ENCODE measurements at places on chromosomes 12 and 14.

GRCh38 chr12:52074971-52075724 lies 4.4 kb upstream of the SMIM41 start:
- no peak for DNase-seq

GRCh38 chr12:96237465-96238077 lies 43.4 kb downstream of the ELK3 start:
- DNase-seq, result peak; percentile 25

DNA sequence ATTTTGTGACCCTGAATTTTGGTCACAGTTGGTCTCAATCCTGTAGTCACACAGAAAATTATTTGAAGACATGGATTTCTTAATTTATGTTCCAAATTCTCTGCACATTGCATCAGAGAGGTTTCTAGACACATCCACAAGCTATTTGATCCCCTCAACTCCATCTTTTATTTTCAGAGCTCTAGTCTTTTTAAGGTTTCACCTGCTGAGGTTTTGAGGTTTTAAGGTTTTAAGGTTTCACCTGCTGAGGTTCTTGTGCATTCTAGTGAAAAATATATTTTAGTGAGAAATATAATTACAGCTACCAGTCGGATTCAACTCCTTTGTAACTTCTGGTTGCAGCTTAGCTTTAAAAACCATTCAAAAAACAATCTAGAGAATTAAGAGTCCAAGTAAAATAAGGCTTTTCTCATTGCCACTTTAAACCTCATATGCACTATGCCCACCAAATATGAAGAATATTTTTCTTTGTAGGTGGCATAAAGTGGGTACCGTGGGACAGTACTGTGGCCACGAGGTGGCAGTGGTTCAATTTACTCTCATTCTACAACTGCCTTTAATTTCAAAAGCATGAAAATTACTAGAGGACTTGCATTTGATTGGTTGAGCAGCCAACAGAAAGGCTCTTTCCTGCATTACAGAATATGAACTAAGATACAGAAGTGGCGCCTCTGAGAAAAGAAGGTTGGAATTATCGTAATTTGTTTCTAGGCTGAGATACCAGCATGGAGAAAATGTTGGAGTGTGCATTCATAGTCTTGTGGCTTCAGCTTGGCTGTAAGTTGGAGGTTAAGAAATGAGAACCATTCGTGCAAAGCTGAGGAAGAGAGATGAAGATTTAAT lies 366.5 kb upstream of the OR4E1 start:
- peak; percentile 12 for DNase-seq

DNA sequence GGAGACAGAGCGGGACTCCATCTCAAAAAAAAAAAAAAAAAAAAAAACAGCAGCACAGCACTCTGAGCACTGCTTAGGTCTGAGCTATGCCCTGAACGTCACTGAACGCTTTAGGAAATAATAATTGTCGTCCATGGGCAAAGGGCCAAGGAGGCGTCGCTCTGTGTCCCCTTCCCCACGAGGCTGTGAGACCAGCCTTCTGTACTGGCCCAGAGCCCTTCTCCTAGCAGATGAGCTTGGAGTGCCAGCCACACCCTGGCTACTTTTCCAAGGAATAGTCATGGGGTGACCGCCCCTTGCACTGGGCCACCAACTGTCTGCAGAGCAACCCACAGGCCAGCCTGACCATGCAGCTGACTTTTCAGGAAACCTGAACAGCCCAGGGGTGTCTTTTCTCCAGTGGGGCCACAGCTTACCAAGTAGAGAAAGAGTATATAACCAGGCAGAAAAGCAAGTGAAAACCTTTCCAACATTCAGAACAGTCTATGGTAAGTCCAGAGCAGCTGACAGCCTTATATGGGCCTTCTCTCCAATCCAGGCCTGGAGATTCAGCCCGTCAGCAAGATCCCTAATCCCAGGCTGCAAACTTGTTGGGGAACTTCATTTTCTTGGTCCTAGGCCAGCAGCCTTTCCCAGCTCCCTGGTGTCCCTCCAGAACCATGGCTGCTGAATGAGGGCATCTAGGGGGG lies 28.5 kb downstream of the CD9 start:
- DNase-seq, result no peak

- no peak for DNase-seq
Observed at GRCh38 chr12:16130343-16130742, 147.1 kb downstream of the SLC15A5 start.

- DNase-seq, result no peak
Observed at GRCh38 chr12:87136330-87136976, 880.3 kb upstream of the MGAT4C start.

DNA sequence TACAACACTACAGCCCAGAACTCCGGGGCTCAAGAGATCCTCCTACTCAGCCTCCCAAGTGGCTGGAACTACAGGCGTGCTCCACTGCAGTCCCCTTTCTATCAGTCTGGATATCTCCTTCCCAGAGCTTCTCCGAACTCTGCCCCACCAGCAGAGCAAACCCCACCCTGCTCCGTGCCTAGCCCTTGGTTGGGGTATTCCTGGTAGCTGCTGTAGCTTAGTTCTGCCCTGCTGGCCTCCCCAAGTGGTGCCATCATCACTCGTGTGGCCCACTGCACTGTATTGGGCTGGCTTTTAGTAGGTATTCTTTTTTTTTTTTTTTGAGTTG lies 9.5 kb downstream of the HSP90AA1 start:
- DNase-seq, result no peak

- no peak for DNase-seq
Observed at GRCh38 chr14:69153873-69154270, 953 bp upstream of the DCAF5 start.
